ENCODE measurements at places on chromosomes 6 and 20.

DNA sequence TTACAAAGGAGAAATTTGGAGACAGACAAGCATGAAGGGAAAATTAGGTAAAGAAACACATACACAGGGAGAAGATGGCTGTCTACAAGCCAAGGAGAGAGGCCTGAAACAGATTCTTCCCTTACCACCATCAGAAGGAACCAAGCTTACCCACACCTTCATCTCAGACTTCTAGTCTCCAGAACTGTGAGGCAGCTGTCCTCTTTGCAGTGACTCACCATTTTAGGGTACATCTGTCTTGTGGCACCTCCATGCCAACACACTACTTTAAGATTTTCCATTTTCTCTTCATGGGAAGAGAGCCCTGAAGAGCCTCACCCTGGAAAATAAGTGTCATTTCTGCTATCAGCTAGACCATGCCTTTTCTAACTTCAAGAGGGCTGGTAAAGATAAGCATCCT lies 369.3 kb downstream of the FRK start:
- DNase-seq, result no peak

- DNase-seq, result no peak
These were observed 60.5 kb downstream of the CYB5R4 start for GRCh38 chr6:83920017-83920416.

DNA sequence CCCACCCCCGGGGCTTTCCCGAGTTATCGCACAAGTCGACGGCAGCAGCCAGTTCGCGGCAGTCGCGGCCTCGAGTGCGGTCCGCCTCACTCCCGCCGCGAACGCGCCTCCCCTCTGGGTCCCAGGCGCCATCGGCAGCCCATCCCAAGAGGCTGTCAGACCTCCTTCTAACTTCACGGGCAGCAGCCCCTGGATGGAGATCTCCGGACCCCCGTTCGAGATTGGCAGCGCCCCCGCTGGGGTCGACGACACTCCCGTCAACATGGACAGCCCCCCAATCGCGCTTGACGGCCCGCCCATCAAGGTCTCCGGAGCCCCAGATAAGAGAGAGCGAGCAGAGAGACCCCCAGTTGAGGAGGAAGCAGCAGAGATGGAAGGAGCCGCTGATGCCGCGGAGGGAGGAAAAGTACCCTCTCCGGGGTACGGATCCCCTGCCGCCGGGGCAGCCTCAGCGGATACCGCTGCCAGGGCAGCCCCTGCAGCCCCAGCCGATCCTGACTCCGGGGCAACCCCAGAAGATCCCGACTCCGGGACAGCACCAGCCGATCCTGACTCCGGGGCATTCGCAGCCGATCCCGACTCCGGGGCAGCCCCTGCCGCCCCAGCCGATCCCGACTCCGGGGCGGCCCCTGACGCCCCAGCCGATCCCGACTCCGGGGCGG lies 1.6 kb downstream of the GNAS start:
- no peak for DNase-seq

DNA sequence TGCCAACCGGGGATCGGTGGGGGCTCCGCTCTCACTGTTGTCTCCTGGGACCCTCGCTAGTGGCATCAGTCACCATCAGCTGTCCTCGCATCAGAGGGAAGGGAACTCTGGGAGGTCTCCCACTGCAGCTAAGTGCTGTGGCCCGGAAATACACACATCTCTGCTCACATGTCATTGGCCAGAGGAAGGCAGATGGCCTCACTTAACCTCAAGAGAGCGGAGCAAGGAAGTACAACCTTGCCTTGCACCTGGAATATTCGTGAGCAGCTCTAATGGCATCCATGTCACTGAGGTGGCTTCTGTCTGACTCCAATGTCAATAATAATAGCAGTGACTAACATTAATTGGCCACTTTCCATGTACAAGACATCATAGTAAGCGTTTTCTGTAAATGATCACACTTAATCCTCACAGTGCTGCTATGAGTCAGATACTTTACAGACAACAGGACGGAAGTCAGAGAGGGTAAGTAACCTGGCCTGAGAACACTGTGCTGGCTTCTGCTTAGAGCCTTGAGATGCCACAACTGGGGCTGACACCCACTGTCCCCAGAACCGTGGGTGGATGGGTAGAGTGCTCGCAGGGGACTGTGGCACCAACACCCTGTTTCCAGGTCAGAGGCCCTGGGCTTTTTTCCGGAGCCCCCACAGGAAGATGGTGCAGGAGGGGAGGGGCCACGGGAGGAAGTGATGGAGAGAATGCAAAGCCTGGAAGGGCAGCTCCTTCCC lies 6.0 kb downstream of the LHFPL5 start:
- DNase-seq, result peak; percentile 93

- no peak for DNase-seq
These were observed 197.0 kb downstream of the CLIC5 start for GRCh38 chr6:45818655-45819054.

DNA sequence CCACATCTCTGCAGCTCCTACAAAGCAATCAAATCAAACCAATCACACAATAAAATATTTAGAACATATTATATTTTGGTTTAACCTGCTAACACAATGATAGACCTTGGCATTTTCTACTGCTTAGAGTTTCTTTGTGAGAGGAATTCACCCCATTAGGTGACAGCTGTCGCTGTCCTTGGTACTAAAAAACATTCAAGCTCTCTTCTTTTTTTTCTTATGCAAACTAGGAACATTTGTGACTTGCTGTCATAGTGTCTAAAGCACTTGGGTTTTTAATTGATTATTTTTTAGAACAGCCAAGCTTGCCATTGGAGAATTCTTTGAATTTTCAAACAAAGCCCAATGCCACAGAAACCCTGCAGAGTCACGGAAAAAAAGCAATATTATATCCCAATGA lies 46.4 kb downstream of the CNR1 start:
- peak; percentile 35 for DNase-seq

DNA sequence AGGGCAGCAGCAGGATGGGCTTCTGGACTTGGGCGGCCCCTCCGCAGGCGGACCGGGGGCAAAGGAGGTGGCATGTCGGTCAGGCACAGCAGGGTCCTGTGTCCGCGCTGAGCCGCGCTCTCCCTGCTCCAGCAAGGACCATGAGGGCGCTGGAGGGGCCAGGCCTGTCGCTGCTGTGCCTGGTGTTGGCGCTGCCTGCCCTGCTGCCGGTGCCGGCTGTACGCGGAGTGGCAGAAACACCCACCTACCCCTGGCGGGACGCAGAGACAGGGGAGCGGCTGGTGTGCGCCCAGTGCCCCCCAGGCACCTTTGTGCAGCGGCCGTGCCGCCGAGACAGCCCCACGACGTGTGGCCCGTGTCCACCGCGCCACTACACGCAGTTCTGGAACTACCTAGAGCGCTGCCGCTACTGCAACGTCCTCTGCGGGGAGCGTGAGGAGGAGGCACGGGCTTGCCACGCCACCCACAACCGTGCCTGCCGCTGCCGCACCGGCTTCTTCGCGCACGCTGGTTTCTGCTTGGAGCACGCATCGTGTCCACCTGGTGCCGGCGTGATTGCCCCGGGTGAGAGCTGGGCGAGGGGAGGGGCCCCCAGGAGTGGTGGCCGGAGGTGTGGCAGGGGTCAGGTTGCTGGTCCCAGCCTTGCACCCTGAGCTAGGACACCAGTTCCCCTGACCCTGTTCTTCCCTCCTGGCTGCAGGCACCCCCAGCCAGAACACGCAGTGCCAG lies at the start of gene TNFRSF6B:
Gene TNFRSF6B (plus strand): TSS at position 25 of the 729 bp plus-strand sequence. CDS start 116 bp downstream, at position 141.
- DNase-seq, result no peak

DNA sequence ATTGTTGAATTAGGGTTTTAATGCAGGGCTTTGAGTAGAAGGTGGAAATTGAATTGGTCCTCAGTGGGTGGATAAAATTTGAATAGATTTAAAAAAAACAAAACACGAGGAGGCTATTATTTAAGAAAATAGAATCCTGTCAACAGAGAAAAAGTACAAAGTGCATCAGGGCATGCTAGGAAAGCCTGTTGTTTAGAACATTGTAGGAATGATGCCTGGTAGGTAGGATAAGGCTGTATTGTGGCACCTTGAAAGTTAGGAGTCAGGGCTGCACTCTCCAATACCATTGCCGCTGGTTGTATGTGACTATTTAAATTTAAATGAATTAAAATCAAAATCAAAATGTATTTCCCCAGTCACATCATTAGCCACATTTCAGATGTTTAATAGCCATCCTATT lies 363.9 kb downstream of the UTRN start:
- no peak for DNase-seq

GRCh38 chr6:28816909-28817807 lies 106.6 kb downstream of the TRIM27 start:
- peak; percentile 31 for DNase-seq

GRCh38 chr20:52593654-52594053 lies 378.5 kb upstream of the TSHZ2 start:
- DNase-seq, result no peak

- DNase-seq, result no peak
These were observed 39.6 kb downstream of the HLA-F start for GRCh38 chr6:29762781-29763214.

DNA sequence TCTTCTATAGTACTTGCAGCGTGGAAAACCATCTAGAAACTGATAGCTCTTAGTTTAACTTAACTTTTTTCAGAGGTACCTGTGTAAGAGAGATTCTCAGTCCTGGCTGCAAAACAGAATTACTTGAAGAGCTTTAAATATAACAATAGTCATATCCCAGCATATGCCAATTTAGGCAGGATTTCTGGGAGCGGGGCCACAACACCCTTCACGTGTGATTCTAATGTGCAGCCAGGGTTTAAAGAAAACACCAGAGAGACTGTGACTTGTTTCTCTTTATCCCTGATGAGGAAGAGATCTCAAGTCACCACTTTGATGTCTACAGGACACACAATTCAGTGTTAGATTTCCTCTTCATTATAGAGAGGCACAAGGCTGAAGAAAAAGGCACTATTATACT lies 103.7 kb downstream of the PDSS2 start:
- no peak for DNase-seq

DNA sequence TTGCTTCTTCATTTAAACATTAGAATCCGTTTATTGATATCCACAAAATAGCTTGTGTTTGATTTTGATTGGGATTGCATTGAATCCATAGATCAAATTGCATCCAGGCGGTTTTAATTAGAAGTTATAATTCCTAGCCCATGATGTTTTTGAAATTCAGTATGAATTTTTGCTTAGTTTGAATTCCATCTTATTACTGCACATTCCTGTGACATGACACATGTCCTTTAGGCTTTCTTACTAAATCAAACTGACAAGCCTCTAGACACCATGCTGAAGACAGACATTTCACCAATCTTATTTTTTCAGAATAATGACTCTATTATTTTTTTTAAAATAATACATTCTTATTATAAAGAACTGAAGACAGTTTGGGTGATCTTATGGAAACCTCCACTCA lies 21.4 kb upstream of the PI16 start:
- no peak for DNase-seq

DNA sequence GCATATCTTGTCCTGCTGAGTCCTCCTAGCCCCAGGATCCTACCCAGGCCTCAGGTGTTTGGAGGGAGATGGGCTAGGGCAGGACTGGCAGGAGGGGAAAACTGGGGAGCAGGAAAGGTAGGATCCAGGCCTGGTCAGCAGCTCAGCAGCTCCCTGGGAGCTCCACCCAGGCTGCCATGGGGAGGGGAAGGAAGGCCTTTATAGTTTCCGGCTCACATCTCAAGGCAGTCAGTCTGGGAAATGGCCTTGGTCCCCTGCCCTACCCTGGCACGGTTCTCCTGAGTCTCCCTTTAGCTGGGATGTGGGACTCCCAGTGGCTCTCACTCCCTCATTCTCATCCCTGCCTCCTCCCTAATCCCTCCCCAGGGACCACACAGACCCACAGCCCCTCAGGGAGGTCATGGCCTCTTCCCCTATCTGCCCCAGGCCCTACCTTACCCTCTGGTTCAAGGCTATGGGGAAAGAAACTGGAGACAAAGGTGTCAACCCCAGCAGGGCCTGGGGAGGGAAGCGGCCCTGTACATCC lies 1.6 kb downstream of the SLC44A4 start:
- no peak for DNase-seq

DNA sequence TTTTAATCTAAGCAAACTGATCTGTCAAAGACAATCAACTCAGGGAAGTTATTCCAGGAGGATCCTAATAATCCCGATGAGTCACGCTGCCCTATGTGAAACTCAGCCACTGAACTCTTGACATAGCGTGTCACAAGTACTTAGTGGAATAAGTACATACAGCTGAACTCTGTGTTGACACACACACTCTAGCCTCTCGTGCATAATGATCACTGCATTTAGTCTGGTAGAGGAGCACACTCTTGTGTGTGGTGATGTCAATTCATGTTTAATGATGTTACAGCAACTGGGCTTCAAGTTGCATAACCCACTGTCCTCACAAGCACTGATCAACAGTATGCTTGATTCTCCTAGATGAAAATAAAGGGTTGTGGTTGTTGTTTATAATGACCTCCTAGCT lies 148.3 kb downstream of the HACE1 start:
- no peak for DNase-seq

DNA sequence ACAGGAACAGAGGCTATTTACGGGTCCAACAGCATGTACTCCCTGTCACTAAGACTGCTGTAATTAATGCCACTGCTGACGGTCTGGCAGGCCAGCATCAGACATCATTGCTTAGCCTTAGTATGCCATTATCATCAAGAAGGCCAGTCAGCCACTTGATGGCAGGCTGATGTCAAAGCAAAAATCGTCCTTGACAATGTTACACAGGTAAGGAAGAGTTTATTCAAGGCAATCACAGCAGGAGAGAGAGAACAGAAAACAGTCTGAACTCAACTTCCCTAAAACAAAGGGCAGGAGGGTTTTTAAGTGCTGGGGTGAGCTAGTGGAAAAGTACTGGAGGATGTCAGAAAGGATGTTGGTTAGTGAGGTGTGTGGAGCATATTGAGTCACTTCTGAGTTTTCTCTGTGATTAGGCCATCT lies 25.1 kb downstream of the FKBP1C start:
- DNase-seq, result no peak

DNA sequence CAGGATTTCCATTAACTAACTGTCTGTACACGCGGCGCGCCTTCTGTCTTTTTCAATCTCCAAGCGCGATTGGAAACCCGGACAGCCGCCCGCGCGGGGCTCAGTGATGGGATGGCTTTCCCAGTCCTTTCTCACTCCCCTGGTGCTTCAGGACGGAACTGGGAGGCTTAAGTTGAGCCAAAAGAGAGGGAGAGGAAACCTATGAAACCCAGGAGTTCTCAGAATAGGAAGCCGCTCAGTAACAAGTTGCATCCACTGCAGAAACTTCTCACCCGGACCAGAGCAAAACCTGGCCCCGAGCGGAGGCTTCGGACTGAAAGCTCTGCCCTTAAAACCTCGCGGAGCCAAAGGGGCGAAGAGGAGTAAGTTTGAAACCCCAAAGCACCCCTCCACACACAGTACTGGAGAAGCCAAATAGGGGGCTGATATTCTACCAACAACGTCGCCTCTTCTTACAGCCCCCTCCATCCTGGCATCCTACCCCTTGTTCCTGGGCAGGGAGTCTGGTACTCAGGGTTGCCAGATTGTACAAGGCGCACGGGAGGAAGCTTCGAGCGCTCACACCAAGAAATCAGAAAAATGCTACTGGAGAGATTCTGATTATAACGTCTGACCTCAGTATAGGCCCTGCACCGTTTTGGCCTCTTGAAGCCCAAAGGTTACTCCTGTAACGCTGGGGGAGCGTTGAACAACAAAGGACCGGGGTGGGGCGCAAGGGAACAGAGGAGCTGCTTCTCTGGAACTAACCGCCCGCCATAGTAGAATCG lies 906 bp upstream of the COL12A1 start:
- DNase-seq, result no peak

GRCh38 chr6:27517928-27518787 lies 45.3 kb upstream of the ZNF184 start:
- peak; percentile 57 for DNase-seq

GRCh38 chr6:53311586-53311935 lies 37.2 kb downstream of the ELOVL5 start:
- DNase-seq, result no peak

- no peak for DNase-seq
These were observed 4.7 kb downstream of the UBE2J1 start for GRCh38 chr6:89347825-89348224.

Data from NCI-H2171 treated with DMSO at 0.1 percent for 48 hours (cell line).